ENCODE measurements at places on chromosomes 2 and 18. TPM values are rescaled to one million over a fixed set of nuclear protein-coding genes. Genes with fewer than 3 reads are reported as not detected.

- peak; percentile 92 for DNase-seq
Observed at GRCh38 chr2:227324995-227325838, at the start of gene MFF. Gene MFF (plus strand): TSS chr2:227325251. CDS start chr2:227330666, 5,415 bp downstream.

TMEM169 gene
- total RNA-seq, result 166 TPM

DNA sequence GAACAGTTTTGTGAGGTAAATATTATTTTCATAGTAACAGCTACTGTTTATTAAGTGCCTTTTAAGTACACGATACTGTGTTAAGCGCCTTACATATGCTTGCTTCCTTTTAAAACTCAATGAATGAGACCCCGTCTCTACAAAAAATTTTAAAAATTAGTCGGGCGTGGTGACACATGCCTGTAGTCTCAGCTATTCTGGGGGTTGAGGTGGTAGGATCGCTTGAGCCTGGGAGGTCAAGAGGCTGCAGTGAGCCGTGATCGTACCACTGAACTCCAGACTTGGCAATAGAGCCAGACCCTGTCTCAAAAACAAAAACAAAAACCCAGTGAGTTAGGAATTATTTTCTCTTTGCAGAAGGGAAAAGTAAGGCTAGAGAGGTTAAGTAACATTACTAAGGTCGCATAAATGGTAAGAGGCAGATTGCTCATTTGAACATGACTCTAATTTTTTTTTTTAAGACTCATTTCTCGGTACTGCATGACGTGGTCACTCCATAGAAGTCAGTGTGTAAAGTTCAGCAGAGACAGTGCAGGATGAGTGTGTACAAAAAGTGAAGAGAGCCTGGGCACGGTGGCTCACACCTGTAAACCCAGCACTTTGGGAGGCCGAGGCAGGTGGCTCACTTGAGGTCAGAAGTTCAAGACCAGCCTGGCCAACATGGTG is 1.1 kb downstream of the METAP1D start:
- no peak for DNase-seq

DNA sequence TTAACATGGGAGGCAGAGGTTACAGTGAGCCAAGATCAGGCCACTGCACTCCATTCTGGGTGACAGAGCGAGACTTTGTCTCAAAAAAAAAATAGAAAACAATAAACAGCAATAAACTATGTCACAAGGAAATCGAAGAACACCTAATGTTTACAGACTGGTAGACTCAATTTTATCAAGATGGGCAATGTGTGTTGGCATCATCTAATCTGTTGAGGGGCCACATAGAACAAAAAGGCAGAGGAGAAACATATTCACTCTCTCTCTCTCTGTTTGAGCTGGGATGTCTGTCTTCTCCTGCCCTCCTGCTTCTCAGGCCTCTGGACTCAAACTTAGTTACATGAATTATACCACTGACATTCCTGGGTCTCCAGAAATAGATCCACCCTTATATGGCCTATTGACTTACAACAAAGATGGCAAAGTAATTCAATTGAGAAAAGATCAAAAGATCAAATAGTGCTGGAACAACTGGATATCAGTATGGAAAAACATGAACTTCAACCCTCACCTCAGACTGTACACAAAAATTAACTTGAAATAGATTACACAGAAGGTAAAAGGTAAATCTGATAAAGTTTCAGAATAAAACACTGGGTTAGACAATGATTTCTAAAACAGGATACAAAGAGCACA is 703.8 kb upstream of the CRIM1 start:
- DNase-seq, result no peak

NYAP2 gene
- 0.32 TPM for total RNA-seq

DNA sequence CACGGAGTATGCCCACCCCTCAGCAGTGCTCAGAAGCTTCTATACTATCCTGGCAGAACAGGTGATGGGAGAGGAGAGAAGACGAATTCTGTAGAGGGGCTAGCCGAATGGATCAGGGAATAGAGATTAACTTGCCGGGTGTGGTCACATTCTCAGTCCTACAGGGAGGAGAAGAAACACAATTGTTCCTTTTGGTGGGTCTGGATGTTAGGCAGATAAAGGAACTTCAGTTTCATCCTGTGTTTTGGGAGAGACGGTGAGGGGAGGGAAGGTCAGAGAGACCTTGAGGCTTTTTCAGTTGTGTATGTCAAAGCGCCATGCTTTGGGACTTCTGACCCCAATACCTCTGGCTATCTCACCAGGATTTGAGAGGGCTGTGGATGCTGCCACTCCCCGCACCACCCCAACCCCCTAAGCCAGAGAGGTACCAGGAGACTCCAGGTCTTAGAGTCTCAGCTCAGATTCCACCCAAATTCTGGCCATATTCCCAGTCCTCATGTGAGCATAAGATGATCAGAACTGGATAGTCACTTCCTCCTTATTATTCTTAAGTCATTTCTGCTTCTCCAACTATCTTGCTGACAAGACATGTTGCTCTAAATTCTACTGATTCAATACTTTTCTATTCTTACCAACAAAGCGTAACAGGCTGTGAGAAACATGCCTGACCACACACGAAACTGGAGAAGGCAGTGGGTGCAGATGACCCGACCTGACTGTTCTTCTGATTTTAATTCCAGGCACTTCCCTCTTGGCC is 2.3 kb upstream of the TMEM37 start:
- DNase-seq, result no peak

DNA sequence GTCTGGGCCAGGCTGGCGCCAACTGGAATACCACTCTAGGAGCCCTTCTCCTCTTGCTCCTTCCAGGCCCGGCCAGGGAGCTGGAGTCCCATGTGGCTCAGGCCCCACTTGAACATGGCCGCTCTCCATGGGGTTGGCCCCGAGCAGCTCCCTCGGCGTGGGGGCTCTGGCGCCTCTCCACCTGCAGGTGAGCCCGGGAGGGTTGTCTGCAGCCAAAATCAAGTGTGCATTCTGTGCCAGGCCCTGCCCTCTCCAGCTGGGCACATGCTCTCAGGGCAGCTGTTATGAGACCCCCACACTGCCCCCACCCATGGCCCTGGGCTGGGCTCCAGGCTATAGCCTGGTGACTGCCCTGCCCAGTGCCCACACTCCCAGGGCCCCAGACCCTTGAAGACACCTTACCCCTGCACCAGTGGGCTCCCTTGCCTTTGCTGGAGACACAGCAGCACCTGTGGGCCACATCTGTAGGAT is 45.8 kb upstream of the HS6ST1 start:
- no peak for DNase-seq

SERPINB3 gene
- total RNA-seq, result not detected

DNA sequence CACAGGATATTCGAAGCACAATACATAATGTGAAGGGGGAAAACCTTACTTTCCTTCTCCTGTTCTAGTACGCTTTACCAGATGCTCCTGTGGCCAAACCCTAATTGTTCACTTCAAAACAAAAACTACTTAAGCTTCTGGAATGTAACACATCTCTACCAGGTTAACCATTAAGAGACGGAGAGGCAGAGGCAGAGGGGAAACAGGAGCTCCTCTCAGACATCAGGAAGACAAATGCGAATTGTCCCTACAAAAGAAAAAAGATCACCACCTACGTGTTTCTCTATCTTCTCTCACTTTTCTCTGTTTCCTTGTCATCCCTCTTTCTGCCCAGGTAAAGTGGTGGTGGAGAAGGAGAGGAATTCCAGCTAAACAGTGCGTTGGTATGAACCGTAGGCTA is 266.8 kb downstream of the NRXN1 start:
- DNase-seq, result no peak

DNA sequence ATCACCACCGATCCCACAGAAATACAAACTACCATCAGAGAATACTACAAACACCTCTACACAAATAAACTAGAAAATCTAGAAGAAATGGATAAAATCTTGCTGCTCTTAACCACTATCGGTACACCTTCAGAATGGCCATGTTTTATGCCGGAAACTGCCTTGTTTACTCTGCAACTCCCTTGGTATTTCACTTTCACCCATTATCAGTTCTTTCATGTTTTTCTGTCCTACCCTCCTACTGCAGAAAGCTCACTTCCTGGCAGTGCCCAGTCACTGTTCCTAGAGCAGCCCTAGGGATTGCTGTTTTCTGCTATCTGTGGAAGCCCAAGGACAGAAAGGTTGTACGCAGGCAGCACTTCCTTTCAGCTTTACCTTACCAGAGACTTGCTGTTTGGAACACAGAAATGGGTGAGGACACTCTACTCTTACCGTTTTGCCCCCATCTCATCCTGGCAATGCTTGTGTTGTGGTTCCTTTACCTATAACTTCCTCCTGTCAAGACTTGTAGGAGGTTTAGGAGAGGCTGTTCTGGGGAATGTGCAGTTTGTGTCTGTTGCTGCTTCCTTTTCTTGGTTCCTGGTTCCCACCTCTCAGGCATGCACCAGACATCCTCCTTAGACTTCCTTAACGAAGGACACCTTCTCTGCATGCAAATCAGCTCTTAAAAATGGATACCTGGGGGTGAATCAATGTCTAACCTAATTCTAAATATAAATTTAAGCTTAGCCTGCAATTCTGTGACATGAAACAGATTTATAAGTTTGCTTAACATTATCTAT is 394.4 kb downstream of the SPAG16 start:
- no peak for DNase-seq

BOK gene
- 13.8 TPM for total RNA-seq

ZNF385B gene
- total RNA-seq, result not detected

RTP5 gene
- not detected for total RNA-seq

DNA sequence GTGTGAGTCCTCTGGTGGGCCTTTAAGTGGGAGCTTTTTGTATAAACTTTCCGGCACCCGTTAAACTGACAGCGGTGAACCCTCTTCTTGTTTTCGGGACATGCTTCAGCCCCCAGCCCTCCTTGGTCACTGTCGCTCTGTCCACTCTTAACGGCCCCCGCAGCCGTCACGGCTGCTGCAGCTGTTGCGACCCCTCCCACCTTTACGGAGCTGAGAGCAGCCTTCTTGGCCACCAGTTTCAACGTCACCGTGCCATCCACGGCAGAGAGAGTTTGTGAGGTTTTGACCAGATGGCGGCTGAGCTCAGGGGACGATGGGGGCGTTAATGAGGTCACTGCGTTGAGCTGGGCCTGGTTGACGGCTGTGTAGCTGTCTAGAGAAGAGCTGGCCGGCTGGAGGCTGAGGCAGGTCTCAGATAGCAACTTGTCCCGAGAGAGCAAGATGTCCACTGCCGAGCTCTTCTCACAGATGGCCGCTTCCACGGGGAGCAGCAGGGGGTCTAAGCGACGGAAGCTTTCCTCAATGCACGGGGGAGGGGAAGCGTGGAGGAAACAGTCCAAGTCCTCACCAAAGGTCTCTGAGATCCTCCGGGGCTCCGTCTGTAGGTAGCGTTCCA is 41.9 kb downstream of the KLF7 start:
- peak; percentile 87 for DNase-seq

DNA sequence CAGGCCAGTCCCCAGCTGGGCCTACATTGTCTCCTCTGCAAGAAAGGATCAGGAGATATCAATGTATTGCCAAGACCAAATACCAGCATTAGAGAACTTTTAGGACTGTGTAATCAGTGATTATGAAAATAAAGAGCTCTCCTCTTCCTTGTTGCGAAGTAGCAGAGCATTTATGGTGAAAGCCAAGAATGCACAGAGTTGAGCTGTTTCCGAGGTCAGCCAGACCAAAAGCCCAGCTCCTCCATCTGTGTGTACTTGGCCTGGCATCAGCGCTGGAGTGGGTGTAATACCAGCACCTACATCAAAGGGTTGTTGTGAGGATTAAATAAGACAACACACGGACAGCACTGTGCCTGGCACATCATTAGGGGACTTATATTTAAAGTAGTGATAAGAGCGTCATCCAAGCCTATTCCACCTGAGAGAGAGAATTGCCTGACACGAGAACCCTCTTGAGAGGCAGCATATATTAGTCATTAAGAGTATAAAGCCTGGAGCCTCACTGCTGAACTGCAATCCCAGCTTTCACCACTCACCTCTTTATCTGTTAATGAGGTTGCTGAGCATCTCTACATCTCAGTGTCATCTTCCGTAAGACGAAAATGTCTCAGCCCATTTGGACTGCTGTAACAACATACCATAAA is 7.4 kb upstream of the SLC16A14 start:
- DNase-seq, result no peak

SRD5A2 gene
- not detected for total RNA-seq

GRCh38 chr2:26316845-26317244 is 29.1 kb upstream of the SELENOI start:
- no peak for DNase-seq

ACVR1C gene
- 0.59 TPM for total RNA-seq

GRCh38 chr2:232219496-232219870 is 159.1 kb upstream of the ALPP start:
- DNase-seq, result no peak

GRCh38 chr2:210586381-210586780 is 30.0 kb downstream of the CPS1 start:
- DNase-seq, result no peak

GRCh38 chr2:29189052-29189451 is 73.8 kb downstream of the CLIP4 start:
- DNase-seq, result no peak

- DNase-seq, result no peak
Observed at GRCh38 chr2:108959401-108959800, 29.6 kb downstream of the EDAR start.

GRCh38 chr2:23584054-23584745 is 199.2 kb downstream of the KLHL29 start:
- no peak for DNase-seq

GRCh38 chr2:11713815-11714214 is 32.6 kb upstream of the LPIN1 start:
- no peak for DNase-seq

- no peak for DNase-seq
Observed at GRCh38 chr2:168355121-168355520, 101.0 kb upstream of the CERS6 start.

DNA sequence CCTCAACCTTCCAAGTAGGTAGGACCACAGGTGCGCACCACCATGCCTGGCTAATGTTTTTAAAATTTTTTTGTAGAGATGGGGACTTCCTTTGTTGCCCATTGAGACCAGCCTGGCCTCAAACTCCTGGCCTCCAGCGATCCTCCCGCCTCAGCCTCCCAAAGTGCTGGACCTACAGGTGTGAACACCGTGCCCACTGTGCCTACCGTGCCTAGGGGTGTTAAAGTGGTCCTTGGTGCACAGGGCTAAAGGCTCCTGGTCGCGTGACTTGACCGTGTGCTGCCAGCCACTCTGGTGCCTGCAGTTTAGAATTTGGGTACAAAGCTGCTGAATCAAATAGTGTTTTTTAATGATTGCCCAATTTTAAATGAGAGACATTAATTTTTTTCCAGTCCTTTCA is 51.0 kb upstream of the KCNG2 start:
- no peak for DNase-seq

- no peak for DNase-seq
Observed at GRCh38 chr2:69453475-69454129, 16.4 kb upstream of the NFU1 start.

GRCh38 chr2:198438331-198438730 is 633.9 kb downstream of the PLCL1 start:
- DNase-seq, result no peak

CYS1 gene
- total RNA-seq, result not detected

DSG3 gene
- not detected for total RNA-seq

TCF4 gene
- total RNA-seq, result 199 TPM

DNA sequence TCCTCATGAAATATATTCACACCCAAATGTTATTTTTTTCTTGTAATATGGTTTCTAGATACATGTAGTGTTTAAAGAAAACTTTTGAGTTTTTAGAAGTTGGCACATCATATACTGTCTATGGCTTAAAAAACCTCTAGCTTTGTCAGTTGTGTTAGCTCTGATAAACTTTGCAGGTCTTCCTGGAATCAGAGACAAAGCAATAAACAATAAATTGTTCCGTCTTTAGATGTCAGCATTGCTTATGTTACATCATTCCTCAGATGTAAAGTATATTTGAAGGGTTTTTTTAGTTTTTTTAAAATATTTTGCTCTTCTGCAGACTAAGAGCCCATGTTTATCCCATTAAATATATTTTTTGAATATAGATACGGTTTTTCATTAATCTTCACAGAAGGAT is 145.1 kb downstream of the GPD2 start:
- DNase-seq, result no peak
